ENCODE measurements at places on chromosomes 6 and 20.

DNA sequence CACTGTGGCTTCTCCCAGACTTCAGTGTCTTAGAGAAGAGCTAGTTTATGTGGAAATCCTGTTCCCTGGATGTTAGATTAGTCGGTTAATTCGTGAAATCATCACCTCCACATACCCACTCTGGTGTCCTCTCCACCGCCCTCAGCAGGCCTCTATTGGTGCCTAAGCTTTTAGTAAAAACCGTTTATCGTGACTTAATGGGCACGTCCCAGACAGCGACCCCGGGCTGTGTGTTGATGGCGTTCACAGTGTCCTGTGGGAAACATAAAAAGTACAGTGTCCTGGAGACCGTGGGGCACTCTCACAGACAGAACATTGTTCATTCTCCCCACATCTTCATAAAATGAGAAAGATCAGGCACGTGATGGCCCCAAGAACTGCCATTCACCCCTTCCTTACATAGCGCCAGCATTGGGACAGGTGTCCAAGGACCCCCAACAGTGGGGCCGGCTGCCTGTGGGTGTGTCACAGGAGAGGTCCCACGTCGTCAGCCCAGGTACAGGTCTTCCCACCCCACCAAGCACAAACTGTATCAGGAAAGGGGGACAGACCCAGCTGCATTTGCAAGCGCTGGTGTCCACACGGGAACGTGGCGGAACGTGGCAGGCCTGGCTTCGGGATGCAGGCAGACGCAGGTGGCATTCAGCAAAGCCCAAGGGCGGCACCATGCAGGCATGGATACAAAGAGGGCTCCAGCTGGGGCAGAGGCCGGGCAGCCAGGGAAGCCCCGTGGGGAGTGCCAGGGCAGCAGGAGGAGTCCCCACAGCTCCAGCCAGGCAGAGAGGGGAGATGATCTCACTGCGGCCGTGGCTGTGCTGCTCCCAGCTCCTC is 237.7 kb downstream of the DLL1 start:
- DNase-seq = no peak

DNA sequence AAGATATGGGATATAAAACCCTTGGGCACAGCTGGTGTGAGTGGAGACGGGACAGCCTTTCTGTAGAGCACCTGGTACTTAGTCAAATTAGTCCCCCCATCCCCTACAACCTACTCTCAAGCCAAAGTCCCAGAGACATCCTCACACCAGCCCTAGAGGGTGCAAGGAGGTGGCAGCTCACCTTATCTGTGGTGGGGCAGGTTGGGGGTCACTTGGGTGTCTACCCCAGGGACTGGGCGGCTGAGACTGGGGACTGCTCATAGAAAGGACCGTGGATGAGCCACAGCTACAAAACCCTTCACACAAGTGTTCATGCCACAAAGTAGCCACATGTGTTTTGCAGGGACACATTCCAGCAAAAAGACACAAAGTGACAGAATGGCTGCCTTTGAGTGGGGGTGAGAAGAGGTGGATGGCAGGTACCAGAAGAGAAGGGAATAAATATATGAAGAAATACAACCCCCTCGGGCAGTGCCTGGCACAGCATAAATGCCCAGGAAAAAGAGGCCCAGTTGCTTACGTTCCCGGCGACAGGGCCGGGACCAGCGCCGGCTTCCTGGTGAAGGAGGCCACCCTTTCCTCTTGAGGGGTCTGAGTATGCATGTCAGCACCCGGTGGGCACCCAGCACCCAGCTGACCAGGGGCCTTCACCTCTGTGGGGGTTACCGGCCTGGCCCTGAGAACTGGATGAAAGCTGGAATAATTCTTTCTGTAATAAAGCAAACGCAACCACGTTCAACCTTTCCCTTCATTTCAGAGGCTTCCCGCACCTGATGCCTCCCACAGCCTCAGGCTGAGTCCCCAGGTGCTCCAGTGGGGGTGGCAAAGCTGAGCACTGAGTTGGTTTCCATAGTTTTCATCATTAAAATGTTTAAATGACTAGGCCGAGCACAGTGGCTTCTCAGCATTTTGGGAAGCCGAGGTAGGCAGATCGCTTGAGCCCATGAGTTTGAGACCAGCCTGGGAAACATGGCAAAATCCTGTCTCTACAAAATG is 14.4 kb upstream of the CEBPB start:
- DNase-seq = no peak

GRCh38 chr20:37902504-37903313 is at the start of gene VSTM2L:
TSS of gene VSTM2L (plus strand) at chr20:37903127. CDS start at chr20:37903351, 224 bp downstream.
- no peak for DNase-seq

- no peak for DNase-seq
Measured at GRCh38 chr6:155939253-155939652, 483.6 kb upstream of the NOX3 start.

- no peak for DNase-seq
Measured at GRCh38 chr20:32152421-32153155, 43.1 kb downstream of the TM9SF4 start.

GRCh38 chr20:1267161-1267560 is 1.1 kb downstream of the SNPH start:
- no peak for DNase-seq

- DNase-seq = no peak
Measured at GRCh38 chr20:8033151-8033841, 13.7 kb upstream of the TMX4 start.

GRCh38 chr20:17504066-17504897 is 26.9 kb downstream of the BFSP1 start:
- DNase-seq = no peak

- DNase-seq = no peak
Measured at GRCh38 chr6:168374541-168375071, 55.0 kb upstream of the DACT2 start.

DNA sequence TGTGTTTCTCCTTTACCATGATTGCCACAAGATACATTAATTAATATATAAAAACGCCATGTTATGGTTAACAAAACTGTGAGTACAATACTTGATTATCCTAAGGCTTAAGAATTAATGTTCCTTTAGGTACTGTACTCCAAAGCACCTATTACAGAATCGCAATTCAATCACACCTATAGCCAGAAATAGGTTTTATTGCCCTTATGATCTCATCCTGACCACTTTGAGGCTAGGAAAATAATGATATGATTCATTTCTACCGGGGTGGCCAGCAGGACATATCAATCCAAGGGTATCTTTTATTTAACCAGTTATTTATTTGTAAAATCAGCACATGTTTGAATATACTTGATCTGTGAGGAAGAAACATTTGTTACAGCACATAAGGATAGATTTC is 396.6 kb upstream of the GJE1 start:
- no peak for DNase-seq

- DNase-seq = no peak
Measured at GRCh38 chr6:55255113-55255512, 72.2 kb upstream of the GFRAL start.

- no peak for DNase-seq
Measured at GRCh38 chr20:63021356-63022321, 14.9 kb upstream of the BHLHE23 start.

GRCh38 chr6:158521759-158522158 is 38.1 kb upstream of the TMEM181 start:
- no peak for DNase-seq

DNA sequence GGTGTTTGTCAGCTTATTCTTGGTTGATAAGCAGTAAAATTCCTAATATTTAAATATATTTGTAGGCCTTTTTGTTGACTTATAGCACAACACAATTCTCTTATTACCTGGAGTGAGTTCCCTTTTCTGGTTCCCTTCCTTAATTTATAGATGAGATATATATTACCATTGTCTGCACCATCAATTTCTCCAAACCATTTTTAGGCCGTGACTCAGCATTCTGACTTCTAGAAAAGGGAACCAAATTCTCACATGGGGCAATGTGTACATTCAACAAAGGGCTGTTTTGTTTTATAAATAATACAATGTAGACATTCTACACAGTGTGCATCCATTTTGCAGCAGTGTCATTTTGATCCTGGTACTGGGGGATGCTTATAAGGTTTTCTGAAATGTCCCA is 52.8 kb downstream of the NCOA7 start:
- DNase-seq = no peak

- no peak for DNase-seq
Measured at GRCh38 chr6:169861431-169862042, 110.1 kb downstream of the ERMARD start.

GRCh38 chr20:44701858-44702256 is 13.3 kb upstream of the CCN5 start:
- no peak for DNase-seq

DNA sequence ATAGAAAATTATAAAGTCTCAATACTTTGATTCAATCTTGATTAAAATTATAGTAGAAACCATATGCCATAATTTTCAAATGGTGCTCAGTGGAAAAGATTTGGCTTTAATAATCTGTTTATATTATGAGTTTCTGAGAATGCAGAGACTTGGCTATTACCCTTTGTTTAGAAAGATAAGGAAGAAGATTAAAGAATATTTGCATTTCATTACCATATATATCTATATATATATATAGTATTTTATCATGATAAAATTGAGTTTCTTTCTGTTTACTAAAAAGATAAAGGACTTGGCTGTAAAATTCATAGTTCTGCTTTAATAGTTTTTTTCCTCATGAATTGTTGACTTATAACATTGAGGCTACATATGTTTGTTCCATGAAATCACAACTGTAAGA is 679.3 kb upstream of the MAP3K7 start:
- DNase-seq = no peak

- DNase-seq = no peak
Measured at GRCh38 chr6:133644892-133645619, 243.9 kb upstream of the TCF21 start.

DNA sequence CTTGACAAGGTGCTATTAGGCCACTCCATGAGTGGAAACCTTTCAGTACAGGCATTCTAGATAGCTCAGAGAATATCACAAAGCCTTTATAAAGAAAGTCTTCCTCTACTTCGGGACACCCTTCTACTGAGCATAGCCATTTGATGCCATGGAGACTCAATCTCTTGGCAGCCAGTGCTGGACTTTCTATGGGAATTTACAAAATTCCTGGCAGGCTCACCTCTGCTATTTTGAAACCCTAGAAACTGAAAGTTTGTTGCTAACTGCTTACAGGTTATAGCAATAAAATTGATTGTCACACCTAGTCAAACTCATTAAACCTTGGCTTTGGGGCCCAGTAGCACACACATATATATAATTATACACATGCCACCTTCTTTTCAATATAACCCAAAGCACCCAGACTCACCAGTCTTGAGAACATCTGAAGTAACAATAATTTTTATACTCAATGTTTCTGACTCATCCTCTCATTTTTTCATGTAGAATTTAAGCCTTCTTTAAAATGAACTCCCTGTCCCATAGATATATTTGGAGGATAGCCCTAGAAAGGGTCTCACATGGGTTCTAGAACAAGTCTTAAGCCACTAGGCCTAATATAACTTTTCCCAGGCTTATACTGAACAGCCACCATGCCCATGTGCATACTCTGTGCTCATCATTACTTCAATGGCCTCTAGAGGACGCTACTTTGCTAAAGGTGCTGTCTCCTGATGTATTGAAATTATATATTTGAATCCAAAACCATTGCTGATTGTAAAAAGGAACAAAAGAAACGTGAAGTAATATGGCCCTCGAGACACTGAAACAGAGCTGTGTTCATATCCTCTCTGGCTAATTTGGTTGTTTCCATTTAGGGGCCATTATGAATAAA is 368.1 kb upstream of the MARCKS start:
- no peak for DNase-seq

DNA sequence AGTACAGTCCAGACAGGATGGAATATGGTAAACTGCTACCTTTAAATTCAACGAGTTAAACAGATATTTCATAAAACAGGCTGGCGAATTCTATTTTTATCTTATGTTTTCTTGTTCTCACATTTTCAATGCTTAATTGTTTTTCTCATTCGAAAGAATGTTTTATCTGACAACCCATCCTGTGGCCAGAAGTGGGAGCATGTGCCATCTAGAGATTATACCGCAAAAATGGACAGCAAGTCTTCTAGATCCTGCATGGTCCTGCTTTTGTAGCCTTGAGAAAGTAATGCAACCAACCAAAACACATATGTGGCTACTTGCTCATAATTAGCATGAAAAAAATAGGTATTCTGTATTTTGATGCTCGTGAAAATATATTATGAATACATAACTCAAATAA is 30.7 kb downstream of the TUBB2B start:
- no peak for DNase-seq

- DNase-seq = no peak
Measured at GRCh38 chr20:13042458-13042794, 33.7 kb downstream of the SPTLC3 start.

DNA sequence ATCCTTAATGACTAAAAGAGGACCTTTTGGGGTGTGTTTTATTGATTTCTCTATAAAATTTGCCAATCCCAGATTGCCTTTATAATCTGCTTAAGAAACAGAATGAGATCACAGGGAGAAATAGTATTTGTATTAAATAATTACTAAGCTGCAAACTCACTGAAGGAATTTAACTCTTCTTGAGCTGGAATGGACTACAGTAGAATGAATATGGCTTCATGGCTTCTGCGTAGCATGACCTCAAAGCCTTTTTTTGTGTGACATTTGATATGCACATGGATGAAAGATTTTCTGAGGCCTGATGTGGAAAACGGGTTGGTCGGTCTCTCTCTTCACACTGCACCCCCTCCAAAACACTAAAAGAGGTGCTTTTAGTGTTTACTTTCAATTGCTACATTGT is 115.9 kb downstream of the QKI start:
- no peak for DNase-seq

DNA sequence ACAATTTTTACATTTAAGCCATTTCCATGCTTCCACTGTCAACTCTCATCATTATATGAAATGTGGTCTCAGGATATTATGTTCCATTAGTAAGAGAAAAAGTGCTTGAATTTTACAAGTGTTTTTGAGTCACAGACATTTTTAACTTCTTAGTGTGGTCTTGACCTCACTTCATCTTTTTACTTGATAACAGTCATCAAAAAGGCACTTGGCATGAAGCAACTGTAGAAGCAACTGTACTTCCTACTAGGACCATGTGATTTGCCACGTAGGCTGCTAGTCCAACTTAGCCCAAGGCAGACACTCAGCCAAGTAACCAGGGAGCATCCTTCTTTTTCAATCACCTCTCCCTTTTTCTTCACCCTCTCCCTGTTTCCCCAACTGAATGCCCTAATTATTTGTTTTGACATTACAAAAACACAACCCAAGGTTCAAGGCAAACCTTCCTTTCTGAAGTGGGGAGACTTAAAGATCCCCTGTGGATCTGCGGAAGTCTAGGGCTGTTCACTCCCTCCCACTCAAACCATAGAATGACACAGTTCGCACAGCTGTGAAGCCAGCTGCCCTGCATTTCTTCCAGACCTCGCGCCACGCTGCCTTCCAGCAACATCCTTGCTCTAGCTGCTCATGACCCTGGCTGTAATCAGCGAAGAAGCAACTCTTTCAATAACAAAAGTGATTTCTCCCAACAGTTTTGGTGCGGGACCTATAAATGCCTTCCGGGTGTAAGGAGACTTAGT is 45.0 kb downstream of the PHACTR1 start:
- DNase-seq = no peak

- DNase-seq = no peak
Measured at GRCh38 chr20:17617868-17618672, 48.2 kb downstream of the DSTN start.

DNA sequence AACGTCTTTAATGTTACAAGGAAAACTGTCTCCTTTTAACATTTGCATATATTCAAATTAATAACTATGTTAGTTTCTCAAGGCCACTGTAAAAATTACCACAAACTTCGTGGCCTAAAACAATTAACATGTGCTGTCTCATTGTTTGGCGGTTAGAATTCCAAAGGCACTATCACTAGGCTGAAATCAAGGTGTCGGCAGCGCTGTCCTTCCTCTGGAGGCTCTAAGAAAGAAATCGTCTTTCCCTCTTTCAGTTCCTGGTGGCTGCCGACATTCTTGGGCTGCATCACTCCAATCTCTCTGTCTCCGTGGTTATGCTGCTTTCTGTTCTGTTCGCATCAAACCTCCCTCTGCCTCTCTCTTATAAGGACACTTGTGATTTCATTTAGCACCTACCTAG is 4.2 kb downstream of the TPD52L1 start:
- no peak for DNase-seq

Measured in effector CD8-positive, alpha-beta T cell (primary cell).